ENCODE measurements at places on chromosomes 7 and 10.

DNA sequence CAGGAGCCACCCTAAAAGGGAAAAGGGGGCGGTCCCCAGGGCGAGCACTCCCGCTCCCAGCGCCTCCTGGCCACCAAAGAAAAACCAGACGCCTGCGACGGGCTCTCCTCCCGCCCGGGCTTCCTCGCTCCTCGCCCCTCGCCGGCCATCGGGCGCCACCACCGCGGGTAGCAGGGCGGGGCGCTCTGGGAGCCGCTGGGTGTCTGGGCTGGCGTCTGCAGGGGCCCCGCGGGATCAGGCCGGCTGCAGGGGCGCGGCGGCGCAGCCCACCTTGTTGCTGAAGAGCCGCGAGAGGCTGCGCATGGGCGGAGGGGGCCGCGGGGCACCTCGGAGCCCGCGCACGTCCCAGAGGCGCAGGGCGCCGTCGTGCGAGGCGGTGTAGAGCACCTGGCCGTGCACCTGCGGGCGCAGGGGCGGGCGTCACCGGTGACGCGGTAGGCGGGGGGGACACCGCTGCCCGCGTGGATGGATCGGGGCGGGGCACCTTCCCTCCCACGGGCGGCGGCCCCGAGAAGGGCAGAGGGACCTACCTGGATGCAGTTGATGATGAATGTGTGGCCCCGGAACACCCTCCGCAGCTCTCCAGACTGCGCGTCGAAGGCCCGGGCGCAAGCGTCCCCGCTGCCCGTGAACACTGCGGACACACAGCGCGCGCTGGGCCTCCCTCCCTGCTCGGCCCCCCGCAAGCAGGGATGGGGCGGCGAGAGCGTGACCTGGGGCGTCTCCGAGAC, 28.3 kb downstream of the WDR86 start:
- DNase-seq = peak; percentile 11

GRCh38 chr10:86415583-86415982, 49.0 kb upstream of the GRID1 start:
- no peak for DNase-seq

GRCh38 chr7:55502858-55503440, 69.4 kb downstream of the VOPP1 start:
- no peak for DNase-seq

GRCh38 chr7:2830609-2831376, 13.3 kb downstream of the GNA12 start:
- no peak for DNase-seq

- no peak for DNase-seq
These were observed 20.5 kb downstream of the GRID1 start for GRCh38 chr10:86345859-86346798.

- no peak for DNase-seq
These were observed 16.9 kb downstream of the RPA3 start for GRCh38 chr7:7701527-7701926.

- DNase-seq = no peak
These were observed 100.9 kb upstream of the SH2B2 start for GRCh38 chr7:102185796-102186195.

DNA sequence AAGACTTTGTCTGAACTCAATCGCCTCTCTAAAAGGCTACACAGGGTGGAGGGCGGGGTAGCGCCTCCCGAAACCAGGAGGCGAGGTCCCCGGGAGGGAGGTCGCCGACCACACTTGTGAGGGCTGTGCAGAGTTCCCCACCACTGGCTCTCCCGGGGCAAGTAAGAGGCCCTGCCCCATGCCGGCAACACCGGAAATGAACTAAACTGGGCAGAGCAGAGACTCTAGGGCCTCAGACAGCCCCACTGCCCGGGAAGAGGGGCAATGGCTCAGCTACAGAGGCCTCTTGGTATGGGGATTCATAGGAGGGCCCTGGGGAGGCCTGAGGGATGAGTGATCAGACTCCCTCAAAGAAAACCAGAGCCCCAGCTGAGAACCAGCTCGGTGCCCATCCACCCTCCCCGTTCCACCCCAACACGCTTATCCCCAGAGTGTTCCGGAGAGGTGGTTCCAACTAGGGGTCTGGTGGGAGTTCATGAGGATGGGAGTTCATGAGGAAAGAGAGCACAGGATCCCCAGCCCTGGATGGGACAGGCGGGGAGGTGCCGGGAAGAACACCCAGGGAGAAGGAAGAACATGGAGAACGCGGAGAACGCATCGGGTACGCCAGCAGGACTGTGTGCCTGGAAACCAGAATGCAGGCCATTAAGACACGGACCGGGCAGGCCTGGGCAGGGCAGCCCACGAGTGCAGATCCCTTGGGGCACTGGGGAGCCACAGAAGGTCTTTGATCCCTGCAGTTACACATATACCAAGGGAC, 89.4 kb upstream of the MYL10 start:
- DNase-seq = no peak

DNA sequence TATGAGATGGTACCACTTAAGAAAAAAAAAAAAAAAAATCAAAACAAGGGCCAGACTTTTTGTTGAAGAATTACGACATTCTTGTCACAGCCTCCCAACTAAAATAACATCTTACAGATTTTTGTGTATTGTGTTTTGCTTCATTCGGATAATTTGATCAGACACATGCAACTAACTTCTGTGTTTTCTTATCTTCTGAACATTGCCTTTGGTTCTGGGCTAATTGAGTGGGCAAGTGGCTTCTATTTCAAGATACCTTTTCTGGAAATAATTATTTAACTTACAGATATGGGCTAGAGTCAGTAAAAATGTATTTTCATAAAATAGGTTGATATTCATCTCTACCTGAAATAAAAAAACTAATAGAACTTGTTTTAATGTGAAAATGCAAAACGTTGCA, 165.1 kb downstream of the ANKRD7 start:
- DNase-seq = no peak

Data from stimulated activated CD8-positive, alpha-beta memory T cell treated with anti-CD3 and anti-CD28 coated beads, Interleukin-4, amount 100 ng/mL, for 4 hours (primary cell).